ENCODE measurements at places on chromosomes 11 and 22.

- no peaks in the 10 kb centered on the region for H3K27me3 ChIP-seq
- peaks cover 15% of the 10 kb centered on the region for H3K4me1 ChIP-seq
- DNase-seq = no peak
- H3K36me3 ChIP-seq = no peaks in the 10 kb centered on the region
- H3K27ac ChIP-seq = no peak overlapping the region
Observed at GRCh38 chr11:117838901-117839300, 14.4 kb upstream of the FXYD2 start.

- no peak overlapping the region for H3K27ac ChIP-seq
- H3K36me3 ChIP-seq = no peaks in the 10 kb centered on the region
- peaks cover 3% of the 10 kb centered on the region for H3K27me3 ChIP-seq
Observed at GRCh38 chr11:46499821-46500220, 94.0 kb downstream of the AMBRA1 start.

DNA sequence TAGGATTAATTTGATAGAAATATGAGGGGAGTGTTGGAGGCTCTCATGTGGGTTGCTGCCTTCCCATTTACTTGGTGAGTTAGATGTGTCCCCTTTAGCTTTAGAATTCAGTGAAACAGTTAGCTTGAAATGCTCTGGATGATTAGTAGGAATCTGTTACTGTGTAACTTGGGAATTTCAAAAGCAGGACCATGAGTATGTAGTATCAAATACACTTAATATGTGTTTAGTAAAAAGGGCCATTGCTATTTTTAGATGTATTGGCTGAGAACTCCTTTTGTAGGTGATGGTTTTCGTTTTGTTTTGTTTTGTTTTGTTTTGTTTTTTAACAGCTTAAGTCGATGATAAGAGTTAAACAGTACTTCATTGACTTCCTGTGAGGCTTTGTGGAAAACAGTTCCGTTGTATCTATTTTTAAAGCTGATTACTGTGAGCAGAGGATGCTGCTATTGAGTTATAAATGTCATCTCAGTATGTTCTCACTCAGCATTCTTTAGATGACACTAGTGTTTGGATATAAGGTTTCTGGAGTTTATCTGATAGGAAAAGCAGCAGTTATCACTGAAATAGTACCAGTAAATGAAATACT, 53.5 kb downstream of the MCAM start:
- peaks cover 1% of the 10 kb centered on the region for H3K4me1 ChIP-seq
- H3K27ac ChIP-seq = no peak overlapping the region
- H3K4me3 ChIP-seq = no peak overlapping the region
- DNase-seq = no peak
- no peaks in the 10 kb centered on the region for H3K27me3 ChIP-seq

DNA sequence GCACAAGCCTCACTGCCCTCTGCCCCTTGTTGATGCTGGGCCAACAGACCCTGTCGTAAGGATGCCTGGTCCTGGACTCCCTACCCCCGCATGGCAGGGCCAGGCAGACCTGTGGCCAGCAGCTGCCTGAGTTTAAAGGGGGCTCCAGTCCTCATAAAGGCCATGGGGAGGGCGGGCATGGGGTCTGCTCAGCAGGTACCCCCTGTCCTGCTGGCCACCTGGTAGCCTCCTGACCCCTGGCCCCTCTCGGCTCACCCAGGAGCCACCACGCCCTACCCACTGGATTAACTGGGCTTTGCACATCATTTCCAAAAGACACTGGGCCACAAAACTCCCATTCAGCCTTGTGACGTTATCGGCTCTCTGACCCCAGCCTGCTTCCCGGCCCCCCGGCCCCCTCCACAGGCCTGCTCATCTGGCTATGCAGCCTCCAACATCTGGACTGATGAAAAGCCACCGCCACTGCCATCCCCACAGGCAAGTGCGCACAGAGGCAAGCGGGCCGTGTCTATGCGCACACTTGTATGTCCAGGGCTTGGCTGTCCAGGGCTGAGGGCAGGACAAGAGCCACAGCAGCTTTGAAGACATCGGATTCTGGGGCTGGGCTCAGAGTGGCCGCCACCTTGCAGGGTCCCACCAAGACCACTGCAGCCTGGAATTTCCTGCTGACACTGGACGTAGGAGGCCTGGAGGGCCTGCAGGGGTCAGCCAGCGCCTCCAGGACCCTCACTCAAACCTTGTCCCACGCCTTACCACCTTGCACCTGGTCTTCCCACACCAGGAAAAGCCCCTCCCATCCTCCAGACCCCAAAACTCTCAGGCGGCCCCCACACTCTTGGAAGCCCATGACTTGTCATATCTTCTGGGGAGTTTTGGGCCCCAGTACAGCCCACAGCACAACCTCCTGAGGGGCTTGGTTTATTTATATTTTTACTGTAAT, 48.7 kb downstream of the IGF2 start:
- no peak overlapping the region for H3K4me3 ChIP-seq
- peaks cover 5% of the 10 kb centered on the region for H3K36me3 ChIP-seq
- H3K27me3 ChIP-seq = peaks cover 6% of the 10 kb centered on the region
- no peaks in the 10 kb centered on the region for H3K4me1 ChIP-seq
- no peak for DNase-seq
- H3K27ac ChIP-seq = no peak overlapping the region

DNA sequence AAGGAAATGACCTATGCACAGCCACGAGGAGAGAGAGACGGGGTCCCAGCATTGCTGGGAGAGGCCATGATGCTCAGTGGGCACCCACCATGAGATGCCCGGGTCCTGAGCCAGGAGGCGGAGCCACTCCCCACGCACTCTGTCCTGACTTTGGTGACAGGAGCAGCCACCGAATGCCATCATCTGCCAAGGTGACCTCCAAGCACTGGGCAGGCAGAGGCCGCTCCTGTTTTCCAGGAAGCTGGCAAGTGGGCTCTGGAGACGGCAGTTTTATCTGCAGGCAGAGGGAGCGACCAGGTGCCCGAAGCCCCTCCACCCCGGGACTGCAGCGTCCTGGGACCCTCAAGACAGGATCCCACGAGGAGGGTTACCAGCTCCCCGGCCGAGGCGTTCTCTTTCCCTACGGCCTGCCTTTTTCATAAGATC, 453.9 kb downstream of the BRD1 start:
- no peaks in the 10 kb centered on the region for H3K4me1 ChIP-seq
- H3K27me3 ChIP-seq = peaks cover 7% of the 10 kb centered on the region
- H3K4me3 ChIP-seq = no peak overlapping the region
- DNase-seq = no peak

DNA sequence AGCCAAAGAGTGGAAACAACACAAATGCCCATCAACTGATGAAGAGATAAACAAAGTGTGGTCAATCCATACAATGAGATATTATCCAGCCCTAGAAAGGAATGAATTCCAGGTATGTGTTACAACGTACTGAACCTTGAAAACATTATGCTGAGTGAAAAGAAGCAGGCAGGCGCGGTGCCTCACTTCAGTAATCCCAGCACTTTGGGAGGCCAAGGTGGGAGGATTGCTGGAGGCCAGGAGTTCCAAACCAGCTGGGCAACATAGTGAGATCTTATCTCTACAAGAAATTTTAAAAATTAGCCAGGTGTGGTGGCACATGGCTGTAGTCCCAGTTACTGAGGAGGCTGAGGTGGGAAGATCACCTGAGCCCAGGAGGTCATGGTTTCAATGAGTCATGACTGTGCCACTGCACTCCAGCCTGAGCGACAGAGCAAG, 24.6 kb upstream of the TESMIN start:
- H3K4me1 ChIP-seq = no peaks in the 10 kb centered on the region
- no peak overlapping the region for H3K4me3 ChIP-seq
- no peak for DNase-seq
- no peak overlapping the region for H3K27ac ChIP-seq
- H3K36me3 ChIP-seq = peaks cover 4% of the 10 kb centered on the region
- no peaks in the 10 kb centered on the region for H3K27me3 ChIP-seq

GRCh38 chr11:37914859-37915258, 1316.8 kb upstream of the RAG2 start:
- H3K27ac ChIP-seq = no peak overlapping the region
- no peaks in the 10 kb centered on the region for H3K27me3 ChIP-seq
- no peaks in the 10 kb centered on the region for H3K4me1 ChIP-seq
- H3K36me3 ChIP-seq = no peaks in the 10 kb centered on the region
- no peak for DNase-seq

DNA sequence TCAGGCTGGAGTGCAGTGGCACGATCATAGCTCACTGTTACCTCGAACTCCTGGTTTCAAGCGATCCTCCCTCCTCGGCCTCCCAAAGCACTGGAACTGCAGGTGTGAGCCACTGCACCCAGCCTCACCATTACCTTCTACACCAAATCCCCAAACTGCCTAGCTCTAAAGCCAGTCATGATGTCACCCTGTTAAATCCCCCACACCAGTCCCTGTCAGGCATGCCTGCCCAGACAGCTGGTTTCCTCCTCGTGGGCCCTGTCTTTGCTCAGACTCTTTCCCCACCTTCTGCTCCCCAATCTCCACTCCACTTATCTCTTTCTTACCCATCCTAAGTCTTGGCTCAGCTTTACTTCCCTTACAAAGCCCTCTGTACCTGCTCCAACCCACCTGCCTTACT, 12.5 kb upstream of the EXPH5 start:
- H3K4me3 ChIP-seq = no peak overlapping the region
- no peak for DNase-seq
- no peaks in the 10 kb centered on the region for H3K4me1 ChIP-seq
- H3K36me3 ChIP-seq = peaks cover 4% of the 10 kb centered on the region
- H3K27ac ChIP-seq = no peak overlapping the region

- no peak for DNase-seq
- no peak overlapping the region for H3K4me3 ChIP-seq
- no peaks in the 10 kb centered on the region for H3K4me1 ChIP-seq
Observed at GRCh38 chr22:45490836-45491235, 11.8 kb upstream of the FBLN1 start.

DNA sequence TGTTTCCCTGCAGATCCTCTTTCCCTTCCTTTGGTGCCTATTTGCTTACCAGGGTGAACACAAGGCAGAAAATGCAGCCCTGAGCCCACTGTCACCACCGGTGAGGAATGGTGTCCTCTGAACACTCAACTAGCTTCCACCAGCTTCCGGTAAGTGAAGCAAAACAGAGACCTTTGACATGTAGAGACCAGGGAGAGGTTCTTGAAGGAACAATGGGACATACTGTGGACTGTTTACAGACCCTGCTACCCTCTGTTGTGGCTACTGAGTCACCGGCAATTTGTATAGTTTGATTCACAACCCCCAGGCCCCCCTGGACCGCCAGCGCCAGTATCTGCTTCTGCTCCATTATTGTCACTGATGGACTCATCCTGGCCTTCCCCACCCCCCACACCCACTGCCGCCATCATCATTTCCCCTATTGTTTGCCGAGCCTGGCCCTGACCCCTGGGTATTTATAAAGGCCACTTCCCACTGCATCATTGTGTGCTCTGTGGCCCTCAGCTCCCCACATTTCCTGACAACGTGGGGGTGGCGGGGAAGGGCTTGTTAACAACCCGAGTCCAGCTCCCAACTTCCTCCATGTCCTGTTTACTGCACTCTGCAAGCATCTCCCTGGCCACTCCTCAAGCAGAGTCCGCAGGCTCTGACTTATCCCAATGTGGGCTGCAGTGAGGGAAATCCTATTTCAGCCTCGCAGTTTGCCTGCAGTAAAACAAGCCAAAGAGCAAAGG, 252.9 kb downstream of the ETS1 start:
- no peaks in the 10 kb centered on the region for H3K36me3 ChIP-seq
- peaks cover 1% of the 10 kb centered on the region for H3K27me3 ChIP-seq
- no peaks in the 10 kb centered on the region for H3K4me1 ChIP-seq
- no peak for DNase-seq

- peak overlapping the region; percentile 90 for H3K4me3 ChIP-seq
- H3K4me1 ChIP-seq = peaks cover 14% of the 10 kb centered on the region
Observed at GRCh38 chr11:67606093-67606491, 644 bp upstream of the NDUFV1 start.

- peaks cover 18% of the 10 kb centered on the region for H3K27me3 ChIP-seq
- DNase-seq = no peak
- H3K4me1 ChIP-seq = peaks cover 47% of the 10 kb centered on the region
- no peak overlapping the region for H3K27ac ChIP-seq
Observed at GRCh38 chr11:60944490-60945294, 7.3 kb downstream of the SLC15A3 start.

GRCh38 chr11:21861314-21861713, 331.6 kb upstream of the ANO5 start:
- H3K27ac ChIP-seq = no peak overlapping the region
- H3K27me3 ChIP-seq = no peaks in the 10 kb centered on the region
- no peaks in the 10 kb centered on the region for H3K36me3 ChIP-seq
